ENCODE measurements at places on chromosomes 7 and 10. TPM values are rescaled to one million over a fixed set of nuclear protein-coding genes. Genes with fewer than 3 reads are reported as not detected.

- no peak for DNase-seq
Measured at GRCh38 chr7:68424658-68425297, 1173.5 kb upstream of the AUTS2 start.

DNA sequence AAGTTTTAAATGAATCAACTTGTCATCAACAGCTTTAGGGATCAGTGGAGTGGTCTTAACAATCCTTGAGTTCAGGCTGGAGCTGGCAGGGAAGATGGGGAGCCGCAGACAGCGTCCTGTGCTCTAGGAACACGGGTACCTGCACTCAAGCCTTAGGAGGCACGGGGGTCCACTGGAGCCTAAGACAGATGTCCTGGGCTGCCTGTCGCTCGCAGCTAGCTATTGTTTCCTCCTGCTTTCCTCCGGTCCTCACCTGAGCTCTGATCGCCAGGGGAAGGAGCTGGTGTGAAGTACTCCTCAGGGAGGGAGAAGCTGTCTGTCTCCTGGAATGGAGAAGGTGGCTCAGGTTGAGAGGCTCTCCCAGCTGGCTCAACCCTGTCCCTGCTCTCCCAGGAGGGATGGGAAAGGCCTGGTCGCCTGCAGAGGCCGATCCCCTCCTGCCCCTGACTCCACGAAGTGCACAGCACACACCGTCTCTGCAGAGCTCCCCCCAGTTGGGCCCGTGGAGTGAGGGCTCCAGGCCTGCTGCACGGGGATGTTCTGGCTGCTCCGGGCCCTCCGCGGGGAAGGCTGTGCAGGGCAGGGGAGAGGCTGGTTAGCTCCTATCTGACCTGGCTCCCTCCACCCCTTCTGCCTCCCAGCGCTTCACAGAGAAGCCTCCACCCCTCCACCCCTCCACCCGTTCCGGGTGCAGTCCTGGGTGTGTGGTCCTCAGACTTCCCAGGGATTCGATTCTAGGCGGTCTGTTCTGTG, 14.5 kb upstream of the PYROXD2 start:
- no peak for DNase-seq

GRCh38 chr10:8052341-8052955, 2.0 kb upstream of the GATA3 start:
- DNase-seq = no peak

- DNase-seq = peak; percentile 71
Measured at GRCh38 chr10:100730725-100731406, 14.5 kb upstream of the PAX2 start.

- no peak for DNase-seq
Measured at GRCh38 chr10:98417973-98418664, 3.1 kb upstream of the PYROXD2 start.

DNA sequence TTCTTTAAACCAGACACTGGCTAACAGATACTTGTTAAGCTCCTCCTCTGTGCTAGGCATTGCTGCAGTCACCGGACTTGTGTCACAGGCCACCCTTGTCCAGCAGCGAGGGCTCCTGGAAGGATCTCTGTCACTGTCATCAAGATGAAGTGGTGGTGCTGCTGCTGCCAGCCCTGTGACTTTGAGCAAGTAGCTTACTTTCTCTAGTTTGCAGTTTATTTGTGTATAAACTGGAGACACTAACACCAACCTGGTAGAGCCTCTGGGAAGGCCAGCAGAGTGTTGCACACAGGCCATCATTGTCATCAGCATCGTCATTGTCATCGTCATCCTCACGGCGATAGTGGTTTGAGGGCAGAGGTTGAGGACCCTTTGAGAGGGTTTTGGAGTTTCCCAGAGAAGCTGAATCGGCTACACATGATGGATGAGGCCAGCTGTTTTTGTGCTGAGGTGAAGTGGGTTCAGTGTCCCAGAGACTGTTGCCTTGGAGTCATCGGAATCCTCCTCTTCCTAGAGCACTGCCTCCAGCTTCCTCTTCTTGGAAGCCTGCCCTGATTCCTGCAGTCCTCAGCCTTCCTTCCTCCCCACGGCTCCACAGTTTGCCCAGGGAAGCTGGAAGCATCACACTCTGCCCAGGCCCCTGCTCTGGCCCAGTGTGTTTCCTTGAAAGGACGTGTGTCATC, 128.4 kb downstream of the GRK5 start:
- no peak for DNase-seq

DNA sequence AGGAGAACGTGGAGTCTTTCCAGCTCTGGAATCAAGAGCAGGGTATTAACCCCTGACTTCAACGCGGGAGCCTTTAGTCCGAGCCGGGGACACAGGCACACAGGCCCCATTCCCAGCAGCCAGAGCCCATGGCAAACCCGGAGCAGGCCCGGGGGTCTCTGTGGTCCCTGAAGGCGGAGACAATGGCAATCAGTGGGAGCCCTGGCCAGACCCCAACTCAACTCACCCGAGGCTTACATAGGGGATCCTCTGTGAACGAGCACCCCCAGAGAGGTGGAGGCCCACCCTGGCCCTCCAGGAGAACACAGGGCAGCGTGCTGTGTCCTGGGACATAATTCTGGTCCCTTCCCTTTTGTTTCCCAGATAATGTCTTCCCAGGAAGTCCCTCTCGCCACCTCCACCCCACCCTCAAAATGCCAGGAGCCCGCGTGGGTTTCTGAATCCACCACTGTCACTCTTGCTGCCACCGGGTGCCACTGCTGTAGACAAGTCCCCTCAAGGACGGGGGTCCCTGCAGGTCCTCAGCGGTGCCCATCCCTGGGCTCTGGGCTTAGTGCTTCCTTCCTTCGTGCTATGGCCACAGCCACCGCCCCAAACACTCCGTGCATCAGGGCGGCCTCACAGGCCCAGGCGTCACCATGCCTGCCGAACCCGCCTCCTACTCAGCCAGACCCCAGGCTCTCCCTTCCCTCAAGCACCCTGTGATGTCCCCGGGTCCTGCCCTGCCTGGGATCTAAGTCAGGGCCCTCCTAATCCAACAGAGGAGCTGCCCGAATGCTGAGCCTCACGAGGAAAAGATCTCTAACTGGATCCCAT, 28.6 kb upstream of the PPP2R2D start:
- DNase-seq = no peak

DNA sequence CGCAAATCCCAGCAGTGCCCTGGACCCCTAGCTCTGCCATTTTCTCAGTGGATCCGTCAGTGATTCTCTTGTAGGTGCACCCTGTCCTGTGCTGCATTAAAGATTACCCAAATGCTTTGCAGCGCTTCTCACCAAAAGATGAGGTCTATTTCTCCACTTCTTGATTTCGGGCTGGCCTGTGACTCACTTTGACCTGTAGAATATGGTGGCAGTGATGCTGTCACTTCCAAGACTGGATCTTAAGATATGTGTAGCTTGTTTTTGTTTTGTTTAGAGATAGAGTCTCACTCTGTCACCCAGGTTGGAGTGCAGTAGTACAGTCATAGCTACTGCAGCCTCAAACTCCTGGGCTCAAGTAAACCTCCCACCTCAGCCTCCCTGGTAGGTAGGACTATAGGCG, 37.0 kb upstream of the ZMIZ1 start:
- DNase-seq = no peak

GRCh38 chr7:156968183-156968582, 18.7 kb downstream of the NOM1 start:
- DNase-seq = no peak

DNA sequence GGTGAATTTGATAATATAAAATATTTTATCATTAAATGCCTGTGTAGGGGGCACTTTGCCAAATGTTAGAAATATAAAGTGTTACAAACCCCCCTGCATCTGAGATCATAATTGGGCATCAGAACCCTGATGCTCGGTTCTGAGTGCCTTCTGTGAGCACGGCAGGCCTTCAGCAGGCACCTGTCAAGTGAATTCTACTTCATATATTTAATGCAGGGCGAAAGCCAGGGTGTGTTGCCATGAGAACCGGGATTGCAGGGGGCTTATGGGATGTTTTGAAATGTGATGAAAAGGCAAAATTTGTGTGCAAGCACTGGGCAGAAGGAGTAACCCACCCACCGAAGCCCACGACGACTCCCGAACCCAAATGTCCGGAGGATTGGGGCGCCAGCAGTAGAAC, 57.2 kb downstream of the MRC1 start:
- no peak for DNase-seq

GRCh38 chr7:8714791-8715190, 281.4 kb downstream of the NXPH1 start:
- DNase-seq = no peak

- no peak for DNase-seq
Measured at GRCh38 chr7:135541029-135541428, 16.7 kb upstream of the NUP205 start.

DNA sequence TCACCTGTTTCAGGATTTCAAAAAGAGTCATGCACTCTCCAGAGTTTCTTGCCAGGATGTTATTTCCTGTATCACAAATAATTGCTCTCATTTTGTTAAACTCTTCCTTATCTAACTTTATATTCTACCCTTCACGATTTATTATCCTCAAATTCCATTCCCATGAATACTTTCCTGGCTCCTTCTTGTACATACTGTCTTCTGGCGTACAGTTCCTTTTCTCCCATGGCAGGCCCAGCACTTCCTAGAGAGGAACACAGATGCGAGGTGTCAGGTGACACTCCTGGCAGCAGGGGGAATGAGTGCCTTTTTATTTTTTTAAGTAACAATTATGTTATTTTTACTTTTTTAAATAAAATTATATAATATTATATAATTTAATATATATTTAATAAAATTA, 411.9 kb downstream of the TFEC start:
- no peak for DNase-seq

- no peak for DNase-seq
Measured at GRCh38 chr10:119292968-119293760, 85.8 kb downstream of the GRK5 start.

DNA sequence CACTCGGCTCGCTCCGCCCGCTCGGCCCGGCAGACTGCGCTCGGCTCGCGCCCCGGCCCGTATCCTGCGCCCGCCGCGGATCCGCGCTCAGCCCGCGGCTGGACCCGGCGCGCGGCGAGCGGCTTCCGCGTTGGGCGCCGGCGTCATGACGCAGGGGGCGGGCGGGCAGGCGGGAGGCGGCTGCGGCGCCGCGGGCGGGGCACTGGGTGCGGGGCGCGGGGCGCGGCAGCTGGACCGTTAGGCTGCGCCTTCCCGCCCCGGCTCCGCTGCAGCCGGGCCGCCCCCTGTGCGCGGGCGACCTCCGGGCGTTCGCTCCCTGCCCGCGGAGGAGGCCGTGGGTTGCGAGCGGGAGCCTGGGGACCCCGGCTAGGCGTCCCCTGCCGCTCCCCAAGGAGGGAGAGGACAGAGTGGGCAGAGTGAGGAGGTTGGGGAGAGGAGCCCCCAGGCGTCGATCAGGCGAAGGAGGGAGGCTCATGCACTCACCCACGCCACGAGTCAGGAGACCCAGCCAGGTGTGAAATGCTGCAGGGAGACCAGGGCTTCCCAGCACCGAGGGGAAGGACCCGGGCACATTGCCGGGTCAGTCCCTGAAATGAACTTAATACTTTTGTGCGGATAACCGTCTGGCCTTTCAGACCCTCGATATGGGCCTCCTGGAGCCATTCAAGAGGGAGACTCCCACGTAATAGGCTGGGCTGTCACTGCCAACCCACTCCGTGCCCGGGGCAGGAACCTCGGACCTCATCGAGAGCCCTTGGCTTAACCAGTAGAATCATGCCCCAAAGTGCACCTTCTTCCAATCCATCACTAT, at the start of gene PIP4K2A:
Gene PIP4K2A, minus strand, starts transcription at position 100 of the 811 bp plus-strand sequence. CDS start 252 bp downstream, outside the sequence.
- DNase-seq = peak; percentile 74

DNA sequence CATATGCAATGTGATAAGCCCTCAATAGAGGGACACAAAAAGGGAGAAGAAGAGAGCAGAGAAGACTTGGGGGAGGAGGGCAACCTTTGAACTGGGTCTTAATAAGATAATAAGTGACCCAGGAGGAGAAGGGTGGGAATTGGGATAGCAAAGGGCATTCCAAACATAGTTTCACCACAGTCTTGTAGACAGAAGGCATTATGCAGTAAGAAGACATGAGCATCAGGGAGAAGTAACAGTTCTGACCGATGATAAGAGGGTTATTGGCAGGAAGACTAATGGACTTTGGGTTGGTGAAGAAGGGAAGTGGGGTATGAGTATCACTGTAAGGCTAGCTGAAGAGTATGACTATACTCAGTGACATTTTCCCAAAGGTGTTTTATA, 63.6 kb downstream of the TES start:
- no peak for DNase-seq

DNA sequence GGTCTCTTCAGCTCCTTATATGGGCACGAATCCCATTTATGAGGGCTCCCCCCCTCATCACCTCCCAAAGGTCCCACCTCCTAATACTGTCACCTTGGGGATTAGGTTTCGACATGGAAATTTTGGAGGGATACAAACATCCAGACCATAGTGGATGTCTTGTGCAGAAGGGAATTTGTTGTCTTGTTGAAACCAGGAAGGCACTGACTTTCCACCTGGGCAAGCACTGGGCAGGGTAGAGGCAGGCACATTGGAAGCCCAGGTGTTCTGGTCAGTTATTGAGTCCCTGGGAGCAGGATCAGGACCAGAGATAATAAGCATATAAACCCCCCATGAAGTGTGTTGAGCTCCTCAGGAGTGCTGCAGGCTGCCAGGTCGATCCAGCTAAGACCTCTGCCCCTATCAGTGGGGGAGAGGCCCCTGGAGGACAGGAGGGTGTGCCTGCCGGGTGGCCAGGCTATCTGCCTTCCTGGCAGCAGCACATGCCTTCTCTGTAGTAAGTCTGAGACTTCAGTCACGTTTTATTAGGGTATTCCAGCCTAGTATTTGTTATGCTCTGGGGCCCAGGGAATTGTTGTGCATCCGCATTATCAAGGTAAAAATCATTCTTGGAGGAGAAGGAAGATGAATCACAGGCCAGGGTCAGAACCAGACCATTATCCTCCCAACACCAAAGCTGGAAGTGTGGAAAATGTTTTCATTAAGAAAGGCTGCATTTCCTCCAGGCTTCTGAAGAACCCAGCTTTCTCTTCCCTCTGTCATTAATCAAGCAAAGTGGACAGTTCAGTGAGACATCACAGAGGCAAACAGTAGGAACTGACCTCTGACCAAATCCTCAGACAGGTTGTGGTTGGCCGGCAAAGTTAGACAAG, 503.1 kb downstream of the GRID1 start:
- DNase-seq = no peak

NCF1 gene
- 0.50 TPM for total RNA-seq

GHITM gene
- 281 TPM for total RNA-seq

CDC14C gene
- total RNA-seq = not detected

OR2A1 gene
- total RNA-seq = not detected

PON1 gene
- not detected for total RNA-seq

CLCN1 gene
- total RNA-seq = not detected
